Stimulated activated CD8-positive, alpha-beta memory T cell treated with anti-CD3 and anti-CD28 coated beads, Interleukin-7, amount 100 ng/mL, for 4 hours (primary cell): ENCODE measurements at places on chromosomes 4 and X.

- DNase-seq = no peak
Measured at GRCh38 chr4:140884431-140885058, 128.4 kb upstream of the TBC1D9 start.

DNA sequence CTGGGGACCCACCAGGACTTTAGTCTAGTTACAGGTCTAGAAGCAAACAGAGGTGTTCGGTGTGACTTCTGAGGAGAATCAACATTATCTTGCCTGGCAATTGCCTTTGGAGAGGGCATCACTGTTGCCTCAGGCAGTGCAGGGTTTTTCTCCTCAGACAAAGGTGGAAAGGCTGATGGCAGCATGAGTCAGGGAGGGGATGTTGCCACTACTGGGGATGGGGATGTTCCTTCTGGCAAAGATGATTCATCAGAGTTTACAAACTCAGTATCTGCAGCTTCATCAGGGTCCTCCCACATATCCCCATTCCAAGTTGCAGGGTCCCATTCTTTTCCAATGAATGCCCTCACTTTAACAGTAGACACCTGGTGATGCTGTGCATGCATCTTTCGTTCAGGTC, 91.3 kb upstream of the GALNTL6 start:
- DNase-seq = no peak

DNA sequence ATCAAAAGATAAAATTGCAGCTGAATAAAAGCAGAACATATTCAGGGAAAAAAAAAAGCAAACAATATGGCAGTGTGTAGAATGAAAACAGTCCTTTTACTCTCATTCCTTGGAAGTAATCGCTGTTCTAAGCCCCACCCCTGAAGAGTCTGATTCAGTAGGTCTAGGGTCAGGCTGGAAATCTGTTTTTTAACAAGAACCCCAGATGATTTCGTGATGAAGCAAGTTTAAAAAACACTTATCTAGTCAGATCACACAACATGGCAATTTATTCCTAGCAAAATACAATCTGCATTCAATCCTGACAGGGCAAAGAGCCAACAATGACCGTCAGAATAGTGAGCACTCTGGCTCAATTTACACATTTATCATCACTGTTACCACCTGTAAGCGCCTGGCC, 16.1 kb downstream of the FAM120C start:
- no peak for DNase-seq

DNA sequence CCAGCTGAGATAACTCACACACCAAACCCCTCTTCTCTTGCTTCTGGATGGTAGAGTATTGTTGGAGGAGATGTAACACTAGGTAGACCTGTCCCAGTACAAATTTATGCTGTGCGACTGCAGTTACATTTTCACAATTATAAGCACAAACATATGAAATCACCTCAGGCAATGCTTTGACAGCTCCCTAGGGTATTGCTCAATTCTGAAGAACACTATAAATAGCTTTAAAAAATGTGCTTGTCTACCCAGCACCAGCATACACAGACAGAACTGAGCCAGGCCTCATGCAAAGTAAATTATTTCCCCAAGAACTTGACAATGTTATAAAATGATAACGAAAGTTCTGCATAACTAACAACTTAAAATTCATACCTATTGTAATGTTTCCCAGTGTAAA, 1999.1 kb upstream of the ADGRL3 start:
- no peak for DNase-seq
